ENCODE measurements at places on chromosomes 3 and 15. TPM values are rescaled to one million over a fixed set of nuclear protein-coding genes. Genes with fewer than 3 reads are reported as not detected.
A peak's percentile ranks its signal among the peaks of the same experiment; 100 is the strongest.

GRCh38 chr3:134619301-134619615 is 31.6 kb downstream of the KY start:
- no peak overlapping the region for H3K4me3 ChIP-seq
- no peaks in the 10 kb centered on the region for H3K4me1 ChIP-seq
- H3K27me3 ChIP-seq: no peaks in the 10 kb centered on the region
- no peaks in the 10 kb centered on the region for H3K36me3 ChIP-seq

- no peaks in the 10 kb centered on the region for H3K4me1 ChIP-seq
- no peak overlapping the region for H3K4me3 ChIP-seq
- no peaks in the 10 kb centered on the region for H3K27me3 ChIP-seq
- no peaks in the 10 kb centered on the region for H3K36me3 ChIP-seq
Measured at GRCh38 chr3:134693804-134694203, 43.0 kb upstream of the KY start.

- H3K27me3 ChIP-seq: no peaks in the 10 kb centered on the region
- no peak for DNase-seq
- peaks cover 20% of the 10 kb centered on the region for H3K4me1 ChIP-seq
- H3K4me3 ChIP-seq: peak overlapping the region; percentile 84
- H3K27ac ChIP-seq: peak overlapping the region; percentile 90
Measured at GRCh38 chr3:16885593-16886302, 993 bp downstream of the PLCL2 start.

- no peak overlapping the region for H3K4me3 ChIP-seq
- no peak overlapping the region for H3K27ac ChIP-seq
- no peak for DNase-seq
- H3K4me1 ChIP-seq: no peaks in the 10 kb centered on the region
Measured at GRCh38 chr3:16546186-16547010, 32.9 kb upstream of the RFTN1 start.

GRCh38 chr3:58388550-58389091 is 45.0 kb downstream of the PDHB start:
- H3K27me3 ChIP-seq: no peaks in the 10 kb centered on the region
- H3K4me3 ChIP-seq: no peak overlapping the region
- H3K36me3 ChIP-seq: peaks cover 7% of the 10 kb centered on the region
- H3K27ac ChIP-seq: peak overlapping the region; percentile 15
- H3K4me1 ChIP-seq: no peaks in the 10 kb centered on the region
- no peak for DNase-seq

- no peaks in the 10 kb centered on the region for H3K36me3 ChIP-seq
- peak overlapping the region; percentile 78 for H3K27ac ChIP-seq
- H3K4me1 ChIP-seq: peaks cover 62% of the 10 kb centered on the region
Measured at GRCh38 chr15:85581495-85581894, 201.1 kb downstream of the AKAP13 start.

DNA sequence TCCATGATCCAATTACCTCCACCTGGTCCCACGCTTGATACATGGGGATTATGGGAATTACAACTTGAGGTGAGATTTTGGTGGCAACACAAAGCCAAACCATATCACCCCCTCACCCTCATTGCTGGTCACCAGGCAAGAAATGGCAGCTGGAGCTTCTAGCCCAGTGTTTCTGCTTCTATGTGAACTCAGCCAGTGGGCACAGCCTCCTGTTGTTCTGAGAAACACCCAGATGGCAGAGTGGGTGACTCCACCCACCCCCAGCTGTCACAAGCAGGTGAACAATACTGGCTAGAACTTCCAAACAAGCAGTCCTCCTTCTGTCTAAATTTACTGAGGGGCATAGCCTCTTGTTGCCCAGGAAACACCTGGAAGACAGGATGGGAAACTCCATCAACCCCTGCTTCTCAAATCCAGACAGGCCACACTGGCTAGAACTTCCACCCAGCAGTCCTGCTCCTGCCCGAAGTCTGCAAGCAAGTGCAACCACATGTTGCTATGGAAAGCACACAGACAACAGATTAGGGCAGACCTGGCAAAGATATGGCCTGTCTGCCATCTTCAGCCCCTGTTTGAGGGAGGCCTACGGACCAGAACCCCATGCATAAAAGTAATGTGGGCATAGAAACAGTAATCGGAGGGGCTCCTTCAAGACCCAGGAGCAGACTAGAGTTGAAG is 114.1 kb downstream of the DTWD1 start:
- H3K27me3 ChIP-seq: no peaks in the 10 kb centered on the region
- DNase-seq: no peak
- H3K36me3 ChIP-seq: no peaks in the 10 kb centered on the region

- no peaks in the 10 kb centered on the region for H3K36me3 ChIP-seq
- H3K4me3 ChIP-seq: no peak overlapping the region
- H3K27me3 ChIP-seq: no peaks in the 10 kb centered on the region
- no peak overlapping the region for H3K27ac ChIP-seq
Measured at GRCh38 chr3:118938183-118938961, 96.3 kb downstream of the IGSF11 start.

GRCh38 chr3:123779655-123780231 is 104.4 kb downstream of the MYLK start:
- DNase-seq: no peak
- no peaks in the 10 kb centered on the region for H3K27me3 ChIP-seq
- H3K4me1 ChIP-seq: peaks cover 22% of the 10 kb centered on the region
- peak overlapping the region; percentile 83 for H3K27ac ChIP-seq
- H3K36me3 ChIP-seq: no peaks in the 10 kb centered on the region

DNA sequence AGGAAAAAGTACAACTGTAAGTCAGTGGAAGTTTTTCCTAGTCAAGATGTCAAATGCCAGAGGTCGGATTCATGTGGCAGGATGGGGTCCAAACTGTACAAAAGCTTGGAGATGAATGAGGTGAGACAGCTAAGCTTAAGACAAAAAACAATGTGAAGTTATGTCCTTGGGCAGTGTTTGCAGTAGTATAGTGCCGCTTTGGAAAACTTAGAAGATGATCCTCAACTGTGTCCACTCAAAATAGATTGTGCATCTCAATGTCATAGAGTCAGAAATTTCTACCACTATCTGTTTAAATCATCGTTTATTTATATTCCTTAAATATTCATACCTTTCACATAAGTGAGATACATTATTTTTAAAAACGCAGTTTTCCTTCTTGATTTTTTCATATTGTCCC is 77.3 kb downstream of the MBNL1 start:
- DNase-seq: no peak
- no peaks in the 10 kb centered on the region for H3K27me3 ChIP-seq
- no peak overlapping the region for H3K27ac ChIP-seq
- H3K4me1 ChIP-seq: peaks cover 37% of the 10 kb centered on the region
- H3K4me3 ChIP-seq: no peak overlapping the region

- peaks cover 59% of the 10 kb centered on the region for H3K36me3 ChIP-seq
- no peak for DNase-seq
- peak overlapping the region; percentile 57 for H3K27ac ChIP-seq
- no peaks in the 10 kb centered on the region for H3K27me3 ChIP-seq
Measured at GRCh38 chr3:172333042-172333377, 115.2 kb downstream of the GHSR start.

- no peaks in the 10 kb centered on the region for H3K4me1 ChIP-seq
- no peaks in the 10 kb centered on the region for H3K27me3 ChIP-seq
- H3K27ac ChIP-seq: no peak overlapping the region
Measured at GRCh38 chr3:26087751-26088150, 297.9 kb downstream of the OXSM start.

DNA sequence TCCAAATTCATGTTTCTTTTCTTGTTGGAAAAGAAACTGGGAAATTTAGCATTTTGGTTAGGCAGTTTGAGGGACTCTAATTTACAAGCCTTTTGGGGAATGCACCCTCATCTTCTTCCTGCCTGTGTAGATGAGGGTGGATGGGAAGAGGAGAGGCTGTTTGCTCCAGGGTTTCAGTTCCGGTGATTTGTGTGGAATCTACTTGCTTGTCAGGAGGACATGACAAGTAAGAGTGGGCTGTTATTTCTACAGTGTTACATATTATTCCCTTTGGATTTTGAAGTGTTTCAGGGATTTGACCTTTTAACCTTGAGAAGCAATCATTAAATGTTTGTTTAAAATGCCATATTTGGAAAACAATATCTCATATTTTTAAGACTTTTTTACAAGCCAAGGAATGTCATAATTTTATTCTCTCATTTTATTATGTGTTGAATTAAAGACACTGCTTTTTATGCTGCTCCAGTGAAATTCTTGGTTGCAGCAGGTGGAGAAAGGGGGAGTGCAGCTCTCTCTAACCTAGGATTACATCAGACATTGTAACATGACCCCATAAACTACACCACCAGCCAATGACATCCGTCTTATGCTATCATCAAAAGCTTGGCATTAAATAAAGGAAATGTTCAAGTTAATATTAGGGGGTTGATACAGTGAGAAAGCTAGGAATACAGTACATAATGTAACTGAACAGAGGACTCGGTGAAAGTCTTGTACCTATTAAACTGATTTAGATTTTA is 30.2 kb downstream of the PLAAT1 start:
- no peak overlapping the region for H3K27ac ChIP-seq
- H3K27me3 ChIP-seq: no peaks in the 10 kb centered on the region
- H3K4me1 ChIP-seq: no peaks in the 10 kb centered on the region
- no peak overlapping the region for H3K4me3 ChIP-seq

GRCh38 chr3:72586694-72587093 is 261.6 kb downstream of the SHQ1 start:
- no peaks in the 10 kb centered on the region for H3K4me1 ChIP-seq
- H3K4me3 ChIP-seq: no peak overlapping the region
- no peak for DNase-seq
- H3K27me3 ChIP-seq: no peaks in the 10 kb centered on the region
- no peak overlapping the region for H3K27ac ChIP-seq
- no peaks in the 10 kb centered on the region for H3K36me3 ChIP-seq

DNA sequence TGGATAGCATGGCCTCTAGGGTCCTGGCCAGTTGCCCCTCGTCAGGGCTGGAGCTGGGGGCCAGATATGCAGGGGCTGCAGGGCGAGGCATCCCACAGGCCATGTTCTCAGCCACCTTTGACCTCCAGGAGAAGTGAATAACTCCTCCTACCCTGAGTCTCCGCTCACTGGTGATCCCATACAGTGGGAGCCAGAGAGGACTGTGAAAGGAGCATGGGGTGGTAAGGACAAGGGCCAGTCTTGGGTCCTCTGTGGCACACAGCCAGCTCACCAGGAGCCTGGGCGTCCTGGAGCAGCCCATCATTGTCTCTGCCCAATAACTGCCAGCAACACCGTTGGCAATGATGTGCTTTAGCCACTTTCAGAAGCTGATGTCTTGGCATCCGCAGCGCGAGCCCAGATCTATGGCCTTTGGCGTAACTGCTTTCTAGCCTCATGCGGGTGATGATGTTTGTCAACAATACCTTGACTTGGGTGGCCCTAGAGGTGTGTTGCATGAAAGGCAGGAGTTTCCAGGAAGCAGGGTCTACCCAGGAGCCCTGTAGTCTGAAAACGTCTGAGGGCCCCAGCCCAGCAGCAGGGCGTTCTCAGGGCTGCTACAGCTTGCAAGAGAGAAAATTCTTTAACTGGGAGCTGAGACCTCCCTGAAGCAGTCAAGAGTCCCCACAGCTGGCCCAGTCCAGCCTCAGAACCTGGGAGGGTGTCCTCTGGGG is 61.1 kb upstream of the IQSEC1 start:
- no peak overlapping the region for H3K27ac ChIP-seq
- no peaks in the 10 kb centered on the region for H3K36me3 ChIP-seq
- H3K27me3 ChIP-seq: no peaks in the 10 kb centered on the region

GRCh38 chr3:52880047-52880446 is 17.3 kb downstream of the STIMATE start:
- DNase-seq: no peak
- H3K4me1 ChIP-seq: no peaks in the 10 kb centered on the region
- H3K27ac ChIP-seq: no peak overlapping the region
- H3K27me3 ChIP-seq: no peaks in the 10 kb centered on the region

- no peak for DNase-seq
- no peak overlapping the region for H3K27ac ChIP-seq
- H3K27me3 ChIP-seq: no peaks in the 10 kb centered on the region
Measured at GRCh38 chr15:44186705-44187104, 8.4 kb downstream of the FRMD5 start.

GRCh38 chr15:52737720-52738119 is 52.4 kb downstream of the ONECUT1 start:
- no peaks in the 10 kb centered on the region for H3K4me1 ChIP-seq
- no peak overlapping the region for H3K27ac ChIP-seq
- H3K4me3 ChIP-seq: no peak overlapping the region
- H3K27me3 ChIP-seq: no peaks in the 10 kb centered on the region

- no peaks in the 10 kb centered on the region for H3K27me3 ChIP-seq
- no peaks in the 10 kb centered on the region for H3K4me1 ChIP-seq
- no peak overlapping the region for H3K27ac ChIP-seq
- H3K36me3 ChIP-seq: no peaks in the 10 kb centered on the region
- DNase-seq: no peak
Measured at GRCh38 chr3:109339197-109339596, 1.9 kb upstream of the DPPA4 start.

RAMAC gene
- 4.8 TPM for total RNA-seq

PDIA3 gene
- total RNA-seq: 89.1 TPM

PYGO1 gene
- total RNA-seq: 7.1 TPM

RBP2 gene
- not detected for total RNA-seq
